ENCODE measurements at places on chromosomes 2 and 18.

GRCh38 chr18:21081426-21081825 lies 30.2 kb downstream of the ROCK1 start:
- DNase-seq: no peak

GRCh38 chr18:56716692-56717146 lies 65.6 kb downstream of the WDR7 start:
- DNase-seq: no peak

- no peak for DNase-seq
These were observed 131.2 kb downstream of the TRIB2 start for GRCh38 chr2:12847694-12848575.

- DNase-seq: no peak
These were observed 231.9 kb upstream of the SIX2 start for GRCh38 chr2:45241061-45241561.

DNA sequence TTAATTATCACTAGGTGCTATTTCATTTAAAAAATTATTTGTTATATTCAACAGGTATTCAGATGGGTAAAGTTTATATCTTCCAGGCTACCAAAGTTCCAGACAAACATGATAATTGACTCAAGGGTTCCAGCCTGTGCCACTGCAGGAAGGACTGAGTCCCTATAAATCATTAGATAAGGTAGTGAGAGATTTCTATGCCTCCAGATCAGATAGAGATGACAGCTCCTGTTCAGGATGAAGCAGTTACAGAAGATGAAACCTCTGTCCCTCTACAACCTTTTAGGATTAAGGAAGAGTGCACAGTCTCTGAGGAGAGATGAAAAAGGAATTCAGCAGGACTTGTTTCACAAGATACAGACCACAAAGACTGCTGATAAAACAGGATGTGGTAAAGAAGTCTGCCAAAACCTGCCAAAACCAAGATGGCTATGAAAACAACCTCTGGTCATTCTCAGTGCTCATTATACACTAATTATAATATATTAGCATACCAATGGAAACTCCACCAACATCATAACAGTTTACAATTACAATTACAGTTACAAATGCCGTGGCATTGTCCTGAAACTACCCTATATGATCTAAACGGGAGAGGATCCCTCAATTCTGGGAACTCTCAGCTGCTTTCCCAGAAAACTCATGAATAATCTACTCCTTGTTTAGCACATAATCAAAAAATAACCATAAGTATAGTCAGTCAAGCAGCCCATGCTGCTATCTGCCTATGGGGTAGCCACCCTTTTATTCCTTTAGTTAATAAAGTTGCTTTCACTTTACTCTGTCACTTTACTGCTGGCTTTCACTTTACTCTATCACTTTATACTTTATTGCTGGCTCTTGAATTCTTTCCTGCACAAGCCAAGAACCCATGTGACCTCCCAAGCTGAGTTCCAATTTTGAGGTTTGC lies 288.5 kb downstream of the PDE11A start:
- DNase-seq: no peak

- DNase-seq: no peak
These were observed 178.6 kb downstream of the SETBP1 start for GRCh38 chr18:44859263-44859662.

GRCh38 chr2:100767224-100767653 lies 52.7 kb upstream of the NPAS2 start:
- DNase-seq: no peak

- DNase-seq: no peak
These were observed 425.1 kb downstream of the NRXN1 start for GRCh38 chr2:50606860-50607259.

DNA sequence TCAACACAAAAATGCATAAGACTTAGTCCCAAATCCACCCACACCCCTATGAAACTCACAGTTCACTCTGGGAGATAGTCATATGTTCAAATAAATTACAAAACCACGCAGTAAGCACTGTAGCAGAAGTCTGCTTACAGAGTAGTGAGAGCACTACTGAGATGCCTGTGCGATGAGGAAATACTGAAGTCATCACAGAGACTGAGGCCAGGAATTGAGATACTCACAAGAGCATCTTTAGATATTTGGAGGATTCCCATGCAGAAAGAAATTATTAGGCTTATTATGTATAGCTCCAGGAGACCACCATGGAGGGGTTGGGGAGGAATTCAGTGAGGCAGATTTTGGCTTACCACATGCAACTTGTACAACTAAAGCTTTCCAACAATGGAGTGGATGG lies 82.3 kb downstream of the ANTXR1 start:
- no peak for DNase-seq

GRCh38 chr2:69099541-69099940 lies 86.6 kb downstream of the ANTXR1 start:
- DNase-seq: no peak

DNA sequence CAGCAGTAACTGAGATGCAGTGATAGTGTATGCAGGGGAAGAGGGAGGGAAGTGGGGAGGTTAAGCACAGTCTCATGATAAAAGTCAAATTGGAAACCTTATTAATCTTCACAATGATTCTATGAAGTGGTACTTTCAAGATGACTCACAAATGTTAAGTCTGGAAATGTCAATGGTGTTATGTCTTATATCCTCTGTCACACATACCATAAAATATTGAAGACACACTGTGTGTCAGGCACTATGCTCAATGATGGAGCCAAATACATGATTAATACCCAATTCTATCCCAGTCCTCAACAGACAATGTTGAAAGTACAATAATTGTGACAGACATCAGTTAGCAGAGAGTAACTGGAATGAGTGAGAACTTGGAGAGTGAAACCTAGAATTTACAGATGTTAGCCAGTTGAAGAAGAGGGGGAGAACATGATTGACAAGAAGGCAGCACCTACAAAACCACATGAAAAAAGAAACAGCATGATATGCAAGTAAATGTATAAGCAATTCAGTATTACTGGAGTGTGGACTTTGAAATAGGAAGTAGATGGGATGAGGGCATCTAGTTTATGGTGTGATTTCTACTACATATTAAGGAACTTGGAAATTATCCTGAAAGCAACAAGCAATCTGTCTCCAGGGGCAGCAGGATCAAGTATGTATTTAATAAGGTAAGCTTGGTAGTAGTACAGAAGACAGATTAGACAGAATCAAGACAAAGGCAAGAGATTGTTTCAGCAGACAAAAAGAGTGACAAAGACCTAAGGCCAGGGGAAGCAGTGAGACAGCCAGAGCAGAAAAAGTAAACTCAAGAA lies 107.6 kb downstream of the STRN start:
- DNase-seq: no peak

DNA sequence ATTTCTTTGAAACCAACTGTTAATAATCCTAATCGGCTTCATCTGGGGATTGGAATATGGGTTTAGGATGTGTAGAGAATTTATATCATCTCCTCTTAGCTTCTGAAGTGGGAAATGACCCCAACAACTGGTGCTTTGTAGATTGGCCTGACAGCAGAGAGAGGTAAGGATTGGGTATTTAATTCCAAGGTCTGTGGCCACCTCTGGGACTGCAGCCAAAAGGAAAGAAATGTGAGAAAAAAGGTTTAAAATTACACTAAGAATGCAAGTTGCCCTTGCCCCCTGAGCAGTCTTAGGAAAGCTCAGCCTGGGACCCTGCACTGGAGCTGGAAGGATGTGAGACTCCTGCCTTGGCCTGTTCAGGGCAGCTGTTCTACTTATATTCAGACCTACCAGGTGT lies 157.1 kb downstream of the FTCDNL1 start:
- DNase-seq: no peak

DNA sequence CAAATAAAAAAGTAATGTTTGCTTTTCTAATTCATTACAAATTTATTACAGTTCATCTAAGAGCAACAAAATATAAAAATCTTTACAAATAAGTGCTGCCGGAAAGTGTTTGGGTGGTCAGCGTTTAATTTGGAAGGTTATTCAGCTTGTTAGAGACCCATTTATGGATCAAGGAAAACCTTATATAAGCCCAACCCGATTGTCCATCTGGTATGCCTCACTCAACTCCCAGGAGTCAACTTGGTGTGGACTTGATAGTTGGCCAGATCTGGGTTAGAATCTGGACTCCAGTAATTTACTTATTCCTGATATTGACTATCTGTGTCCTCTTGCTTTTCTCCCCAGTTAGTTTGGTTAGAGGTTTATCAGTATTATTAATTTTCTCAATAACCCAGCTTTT lies 106.2 kb downstream of the KCTD1 start:
- no peak for DNase-seq

- DNase-seq: no peak
These were observed 35.9 kb downstream of the INPP4A start for GRCh38 chr2:98480598-98480997.

DNA sequence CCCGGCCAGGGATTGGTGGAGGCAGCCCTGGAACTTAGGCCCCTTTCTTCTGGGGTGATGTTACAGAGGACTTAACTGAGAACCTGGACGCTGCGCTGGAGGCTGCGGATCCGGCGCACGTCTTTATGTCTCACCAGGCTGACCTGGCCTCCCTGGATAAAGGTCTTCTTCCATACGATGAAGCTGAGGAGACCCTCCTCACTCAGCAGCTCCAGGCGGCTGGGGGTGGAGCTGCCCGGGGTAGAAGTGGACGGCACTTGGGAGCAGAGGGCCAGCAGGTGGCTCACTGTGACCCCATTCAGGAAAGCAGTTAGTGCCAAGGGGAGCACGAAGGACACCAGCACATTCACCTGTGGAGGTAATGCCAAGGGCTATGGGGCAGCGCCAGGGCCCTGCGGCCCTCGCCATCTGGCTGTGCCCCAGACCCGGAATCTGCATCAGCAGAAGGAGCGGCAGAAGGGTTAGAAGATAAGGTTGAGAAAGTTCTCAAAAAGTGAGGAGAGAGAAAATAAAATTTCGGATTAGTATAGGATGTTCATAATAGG lies 8.0 kb downstream of the NTSR2 start:
- DNase-seq: no peak

DNA sequence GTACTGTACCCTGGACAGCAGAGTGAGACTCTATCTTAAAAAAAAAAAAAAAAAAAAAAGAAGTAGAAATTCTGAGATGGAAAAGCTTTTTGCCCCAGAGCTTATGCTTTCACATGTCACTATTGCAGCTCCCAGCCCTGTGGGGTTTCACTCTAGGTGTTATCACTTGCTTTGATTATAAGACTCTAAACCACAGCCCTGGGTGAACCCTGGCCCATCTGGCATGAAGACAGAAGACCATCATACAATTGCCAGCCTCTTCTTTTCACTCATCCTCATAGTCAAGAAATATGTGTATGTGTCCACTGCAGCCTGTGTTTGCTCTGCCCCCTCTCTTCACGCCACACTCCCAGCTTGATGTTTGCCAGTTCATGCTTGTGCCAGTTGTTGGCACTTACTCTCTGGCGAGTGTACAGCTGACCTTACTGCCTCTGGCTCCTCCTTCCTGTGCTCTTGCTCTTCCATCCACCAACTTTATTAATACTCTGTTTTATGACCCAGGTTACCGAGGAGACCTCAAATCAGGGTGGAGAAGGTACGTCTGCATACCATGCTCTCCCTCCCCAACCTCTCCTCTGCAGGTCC lies 136.7 kb upstream of the NCK2 start:
- no peak for DNase-seq

DNA sequence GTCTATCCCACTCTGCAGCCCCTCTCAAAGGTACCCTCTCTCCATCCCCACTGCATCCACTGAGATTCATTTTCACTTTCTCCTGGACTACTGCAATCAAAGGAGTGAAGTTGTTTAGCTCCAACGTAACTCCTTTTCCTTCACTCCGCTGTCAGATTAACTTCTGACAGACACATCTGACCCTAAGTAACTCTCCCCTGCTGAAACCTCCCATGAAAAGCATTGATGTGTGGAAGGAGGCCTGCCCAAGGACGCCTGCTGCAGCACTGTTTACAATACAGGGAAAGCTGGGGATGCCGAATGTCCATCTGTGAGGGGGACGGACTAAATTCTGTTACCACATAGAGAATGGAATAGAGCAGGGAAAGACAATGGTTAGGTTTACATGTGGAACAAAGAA lies 114.8 kb downstream of the TMEM163 start:
- no peak for DNase-seq

GRCh38 chr2:47054868-47055267 lies 100.2 kb downstream of the STPG4 start:
- no peak for DNase-seq

- no peak for DNase-seq
These were observed 33.4 kb downstream of the OSBPL1A start for GRCh38 chr18:24364177-24364576.

DNA sequence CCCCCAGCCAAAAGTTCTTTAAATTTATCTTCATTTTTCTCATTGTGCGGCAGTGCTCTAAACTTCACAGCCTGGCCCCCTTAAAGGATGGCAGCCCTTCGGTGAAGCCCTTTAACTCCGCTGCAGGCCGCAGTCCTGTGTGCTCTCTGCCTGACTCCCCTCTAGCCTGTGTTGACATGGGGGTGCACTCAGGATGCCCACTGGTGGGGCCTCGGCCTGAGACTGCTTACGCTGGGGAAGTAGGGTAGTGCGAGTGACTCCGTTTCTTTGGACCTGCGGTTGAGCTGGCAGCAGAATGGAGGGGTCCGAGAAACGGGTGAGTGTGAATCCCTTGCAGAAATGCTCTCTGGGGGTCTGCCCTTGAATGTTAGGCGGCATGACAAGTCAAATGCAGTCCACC lies 5.6 kb downstream of the RAB12 start:
- no peak for DNase-seq

DNA sequence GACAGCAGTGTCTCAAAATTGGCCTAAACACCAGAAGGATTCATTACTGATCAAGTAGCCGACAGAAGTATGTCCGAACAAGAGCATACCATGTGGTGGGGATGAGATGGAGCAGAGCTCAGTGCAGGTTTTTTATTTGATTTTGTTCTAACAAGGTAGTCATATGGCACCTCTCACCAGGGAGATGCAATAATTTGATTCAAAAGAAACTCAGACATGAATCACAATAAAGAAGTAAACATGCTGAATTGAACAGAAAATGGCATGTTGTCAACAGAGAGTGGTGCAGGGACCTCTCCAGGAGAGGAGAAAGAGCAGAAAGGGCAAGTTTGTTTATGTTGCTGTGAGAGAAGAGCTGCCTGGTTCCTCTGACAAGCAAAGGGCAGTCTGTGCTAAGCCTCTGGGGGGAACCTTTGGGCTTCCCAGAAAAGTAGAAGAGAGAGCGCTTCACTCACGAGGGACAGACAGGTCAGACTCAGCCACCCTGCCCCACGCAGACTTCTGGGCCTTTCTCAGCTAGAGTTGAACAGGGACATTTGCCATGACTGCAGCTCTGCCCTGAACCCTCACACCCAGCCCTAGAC lies 351.3 kb upstream of the RAB12 start:
- no peak for DNase-seq

DNA sequence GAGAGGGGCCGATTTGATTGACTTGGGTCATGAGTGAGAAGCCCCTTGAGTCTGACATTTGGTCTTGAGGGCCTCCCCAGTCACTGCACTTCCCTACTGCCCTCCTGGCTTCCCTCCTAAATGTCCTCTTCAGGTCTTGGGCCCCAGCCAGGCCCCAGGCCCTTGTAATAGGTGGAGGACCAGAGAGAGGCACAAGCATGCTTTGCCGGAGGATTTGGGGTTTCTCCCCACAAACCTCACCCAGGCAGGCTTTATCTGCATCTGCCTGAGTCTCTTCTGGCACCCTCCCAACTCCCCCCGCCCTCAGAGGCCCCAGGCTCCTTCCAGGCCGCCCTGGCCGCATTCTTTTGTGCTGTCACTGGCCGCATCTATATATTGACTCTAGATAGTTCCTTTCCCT lies 270.7 kb downstream of the HAUS1 start:
- no peak for DNase-seq

GRCh38 chr18:73954268-73954667 lies 193.4 kb downstream of the FBXO15 start:
- no peak for DNase-seq

GRCh38 chr2:198706476-198707082 lies 751.2 kb downstream of the SATB2 start:
- DNase-seq: no peak
